ENCODE measurements at places on chromosomes 3 and 15.

DNA sequence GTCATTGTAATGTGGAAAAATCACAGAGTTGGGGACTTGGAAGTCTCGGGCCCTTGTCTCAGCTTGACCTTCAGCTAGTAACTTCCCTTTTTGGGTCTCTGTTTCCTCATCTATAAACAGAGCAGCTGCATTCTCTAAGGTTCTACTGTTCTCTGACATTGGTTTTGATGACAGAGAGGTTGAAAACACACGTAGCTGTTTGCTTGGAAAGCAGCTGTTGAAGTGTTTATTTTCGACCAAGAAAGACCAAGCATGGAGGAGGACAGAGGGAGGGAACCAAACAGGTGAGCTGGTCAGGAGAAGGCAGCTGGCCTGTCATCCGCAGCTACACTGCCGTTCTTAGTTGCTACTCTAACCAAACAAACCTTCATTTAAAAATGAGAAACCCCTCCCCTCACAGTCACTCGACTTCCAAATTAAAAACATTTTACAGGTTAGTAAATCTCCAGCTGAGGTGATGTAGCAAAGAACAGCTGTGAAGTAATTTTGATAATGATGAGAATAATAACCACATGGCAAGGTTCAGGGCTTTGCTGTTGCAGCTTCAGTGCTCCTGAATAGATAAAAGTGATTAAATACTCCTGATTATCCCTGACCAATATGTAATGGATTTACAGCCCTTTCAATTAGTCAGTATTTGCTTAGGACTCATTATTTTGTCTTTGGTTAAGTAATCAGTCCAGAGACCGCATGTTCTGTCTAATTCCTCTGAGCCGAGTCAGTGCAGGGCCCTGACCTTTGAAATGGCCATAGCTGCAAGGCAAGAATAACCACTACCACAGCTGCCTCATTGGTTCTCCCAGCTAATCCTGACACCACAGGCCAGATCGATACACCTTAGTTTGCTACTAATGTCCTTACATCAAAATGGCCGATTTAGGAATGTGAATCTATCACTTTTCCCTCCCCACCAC lies 65.3 kb downstream of the MEIS2 start:
- no peak for DNase-seq

DNA sequence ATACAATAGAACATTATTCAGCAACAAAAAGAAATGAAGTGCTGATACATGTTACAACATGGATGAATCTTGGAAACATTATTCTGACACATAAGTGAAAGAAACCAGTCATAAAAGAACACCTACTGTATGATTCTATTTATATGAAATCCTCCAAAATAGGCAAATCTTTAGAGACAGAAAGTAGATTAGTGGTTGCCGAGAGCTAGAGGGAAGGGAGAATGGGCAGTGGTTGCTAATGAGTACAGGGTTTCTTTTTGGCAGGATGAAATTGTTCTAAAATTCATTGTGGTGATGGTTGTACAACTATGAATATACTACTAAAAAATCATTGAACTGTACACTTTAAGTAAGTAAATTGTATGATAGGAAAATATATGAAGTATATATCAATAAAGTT lies 6.3 kb upstream of the LRRC58 start:
- DNase-seq, result no peak

DNA sequence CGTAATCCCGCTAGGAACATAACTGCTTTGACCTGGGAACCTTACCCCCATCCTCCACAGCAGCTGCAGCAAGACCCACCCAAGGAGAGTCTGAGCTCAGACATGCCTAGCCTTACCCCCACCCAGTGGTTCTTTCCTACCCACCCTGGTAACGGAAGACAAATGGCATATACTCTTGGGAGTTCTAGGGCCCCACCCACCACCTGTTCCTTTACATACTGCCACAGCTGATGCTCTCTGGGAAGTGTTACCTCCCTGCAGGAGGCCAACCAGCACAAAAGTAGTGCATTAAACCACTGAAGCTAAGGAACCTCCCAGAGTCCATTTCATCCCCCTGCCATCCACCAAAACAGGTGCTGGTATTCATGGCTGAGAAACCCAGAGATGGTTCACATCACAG lies 50.6 kb upstream of the AZI2 start:
- no peak for DNase-seq

- DNase-seq, result no peak
These were observed 89.4 kb downstream of the FOXB1 start for GRCh38 chr15:60093273-60094067.

- no peak for DNase-seq
These were observed 79.5 kb upstream of the LIPC start for GRCh38 chr15:58352026-58352929.
